ENCODE measurements at places on chromosomes 7 and 10.
A peak's percentile ranks its signal among the peaks of the same experiment; 100 is the strongest.

DNA sequence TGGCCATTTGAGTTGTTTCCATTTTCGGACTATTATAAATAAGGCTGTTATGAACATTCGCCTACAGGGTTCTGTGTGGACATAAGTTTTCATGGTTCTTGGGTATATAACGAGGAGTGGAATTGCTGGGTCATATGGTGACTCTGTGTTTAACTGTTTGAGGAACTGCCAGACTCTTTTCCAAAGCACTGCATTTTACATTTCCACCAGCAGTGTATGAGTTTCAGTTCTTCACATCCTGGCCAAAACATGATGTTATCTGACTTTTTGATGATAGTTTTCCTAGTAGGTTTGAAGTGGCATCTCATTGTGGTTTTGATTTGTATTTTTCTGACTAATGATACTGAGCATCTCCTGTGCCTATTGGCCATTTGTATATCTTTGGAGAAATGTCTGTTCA, 5.4 kb downstream of the SUV39H2 start:
- DNase-seq, result no peak

- no peak for DNase-seq
Observed at GRCh38 chr7:155787171-155787851, 25.0 kb downstream of the SHH start.

- DNase-seq, result no peak
Observed at GRCh38 chr7:123864436-123864835, 19.5 kb downstream of the HYAL4 start.

DNA sequence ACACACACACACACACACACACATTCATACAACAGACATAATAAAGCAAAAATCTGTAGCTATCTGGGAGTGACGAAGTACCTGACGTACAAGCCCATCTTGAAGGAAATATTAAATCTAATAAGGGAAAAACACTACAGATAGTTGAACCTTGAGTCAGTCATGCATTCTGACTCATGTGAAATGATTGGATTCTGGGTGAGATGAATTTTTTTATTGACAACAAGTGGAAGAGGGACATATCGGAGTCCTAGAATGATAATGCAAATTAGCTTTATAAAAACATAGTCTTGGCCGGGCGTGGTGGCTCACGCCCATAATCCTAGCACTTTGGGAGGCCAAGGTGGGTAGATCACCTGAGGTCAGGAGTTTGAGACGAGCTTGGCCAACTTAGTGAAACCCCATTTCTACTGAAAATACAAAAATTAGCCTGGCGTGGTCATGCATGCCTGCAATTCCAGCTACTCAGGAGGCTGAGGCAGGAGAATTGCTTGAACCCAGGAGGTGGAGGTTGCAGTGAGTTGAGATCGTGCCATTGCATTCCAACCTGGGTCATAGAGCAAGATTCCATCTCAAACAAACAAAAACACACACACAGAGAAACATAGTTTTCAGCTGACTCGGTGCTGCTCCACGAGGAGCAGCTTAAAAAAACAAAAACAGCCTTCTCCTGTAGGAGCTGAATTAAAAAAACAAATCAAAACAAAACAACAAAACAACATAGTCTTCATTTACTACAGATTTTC, 154.4 kb upstream of the MKLN1 start:
- no peak for DNase-seq

DNA sequence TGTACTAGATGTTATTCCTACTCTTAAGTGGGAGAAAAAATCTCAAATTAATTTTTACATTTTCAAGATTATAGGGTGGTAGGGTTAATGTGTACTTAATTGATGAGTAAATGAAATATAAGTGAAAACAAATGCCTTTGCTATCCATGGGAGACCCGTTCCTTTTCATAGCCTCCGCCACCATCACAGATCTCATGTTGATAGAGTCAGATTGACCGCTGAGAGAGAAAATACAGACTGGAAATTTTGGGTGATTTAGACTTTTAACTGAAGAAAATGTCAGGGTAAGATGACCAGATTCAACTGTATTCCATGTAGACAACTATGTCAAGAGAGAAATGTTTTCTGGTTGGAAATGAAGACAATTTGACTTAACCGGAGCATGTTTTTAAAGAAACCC, 446.2 kb downstream of the AUTS2 start:
- DNase-seq, result no peak

DNA sequence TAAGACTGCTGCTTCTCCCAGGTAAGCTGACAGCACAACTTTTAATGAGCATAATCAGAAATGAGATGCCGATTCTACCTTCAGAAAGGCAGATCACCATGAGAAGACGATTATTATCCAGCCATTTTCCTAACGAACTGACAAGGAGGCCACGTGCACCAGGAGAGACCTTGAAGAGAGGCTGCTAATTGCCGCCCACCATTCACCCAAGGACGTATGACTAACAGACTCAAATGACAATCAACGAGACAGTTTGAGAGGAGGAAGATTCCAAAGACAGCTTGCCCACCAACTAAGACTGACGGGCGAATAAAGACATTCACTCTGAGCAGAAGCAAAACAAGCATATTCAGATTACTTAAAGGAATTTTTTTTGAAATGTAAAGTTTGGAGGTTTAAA, 301.9 kb upstream of the TAC1 start:
- no peak for DNase-seq

DNA sequence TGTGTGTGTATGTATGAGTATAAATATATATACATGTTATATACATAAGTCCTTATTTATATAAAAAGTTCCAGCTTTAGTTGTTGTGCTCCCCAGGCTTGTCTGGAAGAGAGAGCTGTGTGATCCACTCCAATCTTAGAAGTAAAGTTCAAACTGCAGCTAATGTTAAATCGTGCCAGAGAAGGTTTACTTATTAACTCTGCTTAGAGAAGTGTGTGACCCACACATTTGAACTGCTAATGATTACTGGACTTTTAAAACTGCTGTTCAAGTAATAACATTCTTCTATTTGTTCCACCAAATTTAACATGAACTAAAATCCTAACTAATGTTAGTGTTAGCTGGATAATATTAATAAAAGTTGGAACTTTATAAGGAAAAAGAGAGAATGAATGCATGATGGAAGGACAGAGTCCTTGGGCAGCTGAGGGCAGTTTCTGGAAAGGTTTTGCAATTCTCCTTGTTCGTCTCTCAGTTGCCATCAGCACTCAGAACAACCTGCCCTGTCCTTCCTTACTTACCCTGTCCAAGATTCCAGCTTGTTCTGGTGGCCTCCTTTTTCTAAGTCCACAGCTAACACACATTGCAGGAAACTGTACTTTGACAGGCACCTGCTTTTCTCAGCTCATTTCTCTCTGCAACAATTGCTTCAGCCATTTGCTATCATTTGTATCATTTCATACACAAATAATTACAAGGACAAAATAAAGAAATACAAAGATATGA, 162.6 kb downstream of the FAM107B start:
- peak; percentile 53 for DNase-seq

- no peak for DNase-seq
Observed at GRCh38 chr7:25545124-25546008, 317.1 kb upstream of the NPVF start.

GRCh38 chr7:67825356-67825755, 828.7 kb downstream of the TYW1 start:
- no peak for DNase-seq

- DNase-seq, result no peak
Observed at GRCh38 chr7:22420008-22420407, 63.1 kb upstream of the RAPGEF5 start.

GRCh38 chr10:90229486-90229885, 528.1 kb downstream of the KIF20B start:
- DNase-seq, result no peak

DNA sequence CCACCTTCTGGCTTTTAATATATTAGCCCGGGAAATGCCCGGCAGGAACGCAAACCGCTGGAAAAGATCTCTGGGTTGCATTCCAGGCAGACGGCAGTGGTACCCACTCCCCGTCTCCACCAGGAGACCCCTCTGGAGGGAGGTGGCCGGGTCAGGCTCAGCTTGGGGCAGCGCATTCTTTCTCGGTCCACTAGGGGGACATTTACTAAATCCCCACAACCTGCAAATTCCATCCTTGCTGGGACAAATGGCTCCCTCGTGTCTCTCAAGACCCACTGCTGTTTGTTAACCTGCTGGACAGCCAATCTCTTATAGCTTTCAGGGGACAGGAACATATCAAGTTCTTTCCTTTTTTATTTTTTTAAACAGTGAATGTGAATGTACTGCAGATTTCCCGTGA, 45.8 kb upstream of the CARD11 start:
- DNase-seq, result no peak

DNA sequence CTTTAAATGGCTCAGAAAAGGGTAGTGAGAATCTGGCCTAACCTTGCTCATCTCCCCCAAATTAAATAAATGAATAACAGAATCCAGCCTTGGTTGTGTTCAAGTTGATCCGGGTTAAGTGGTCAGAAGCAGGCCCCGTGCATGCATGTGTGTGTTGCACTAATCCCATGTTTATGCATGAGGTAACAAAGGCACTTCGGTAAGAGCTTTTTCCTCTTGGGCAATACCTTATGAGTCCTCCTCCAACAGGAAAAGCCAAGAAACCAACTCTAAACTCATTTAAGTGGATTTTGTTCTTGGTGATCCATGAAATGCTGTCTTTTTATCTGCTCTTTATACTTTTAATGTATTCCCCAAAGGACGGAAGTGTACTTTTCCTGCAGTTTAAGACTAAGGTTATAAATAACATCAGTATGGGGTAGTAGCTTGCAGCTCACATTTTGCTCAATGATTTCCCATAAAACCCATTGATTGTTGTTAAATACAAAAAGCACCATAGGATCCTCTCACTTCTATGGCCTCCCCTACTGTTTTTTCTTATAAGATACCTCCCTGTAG, 104.9 kb upstream of the YAE1 start:
- no peak for DNase-seq

- DNase-seq, result no peak
Observed at GRCh38 chr7:103293526-103293925, 3.7 kb upstream of the PMPCB start.

DNA sequence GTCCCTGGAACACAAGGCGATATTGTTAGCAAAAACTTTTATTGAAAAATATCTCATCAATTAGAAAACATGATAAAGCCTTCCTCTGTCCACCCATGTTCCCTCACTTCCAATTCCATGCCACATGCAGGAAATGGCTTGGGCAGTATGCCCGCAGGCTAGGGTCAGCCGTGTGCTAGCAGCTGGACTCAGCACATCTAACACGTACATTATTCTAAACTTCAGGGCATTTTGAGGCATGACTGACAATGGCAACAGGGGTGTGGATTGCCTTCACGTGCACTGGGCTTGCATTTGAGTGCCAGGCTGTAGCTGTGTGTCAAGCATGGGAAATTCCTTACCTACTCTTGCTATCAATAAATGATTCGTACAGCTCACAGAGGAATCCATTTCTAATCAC, 642.1 kb downstream of the INHBA start:
- DNase-seq, result no peak

DNA sequence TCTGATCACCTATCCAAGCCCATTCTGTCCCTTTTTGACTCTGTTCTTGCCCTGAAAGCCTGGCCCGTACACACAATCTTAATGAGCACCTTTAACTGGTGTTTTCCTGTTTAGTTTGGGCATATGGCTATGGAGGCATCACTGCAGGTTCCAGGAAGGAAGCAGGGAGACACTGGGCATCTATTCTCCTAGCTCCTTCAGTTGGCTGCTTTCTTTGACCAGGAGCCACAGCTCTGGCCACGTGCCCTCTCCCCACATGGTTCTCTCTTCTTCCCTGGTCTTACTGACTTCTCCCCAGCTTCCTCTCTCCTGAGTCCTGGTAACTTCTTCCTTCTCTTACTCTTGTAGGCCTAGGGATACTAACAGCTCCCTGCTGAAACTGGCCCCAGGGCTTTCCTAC, 144.4 kb downstream of the CREB5 start:
- DNase-seq, result no peak

DNA sequence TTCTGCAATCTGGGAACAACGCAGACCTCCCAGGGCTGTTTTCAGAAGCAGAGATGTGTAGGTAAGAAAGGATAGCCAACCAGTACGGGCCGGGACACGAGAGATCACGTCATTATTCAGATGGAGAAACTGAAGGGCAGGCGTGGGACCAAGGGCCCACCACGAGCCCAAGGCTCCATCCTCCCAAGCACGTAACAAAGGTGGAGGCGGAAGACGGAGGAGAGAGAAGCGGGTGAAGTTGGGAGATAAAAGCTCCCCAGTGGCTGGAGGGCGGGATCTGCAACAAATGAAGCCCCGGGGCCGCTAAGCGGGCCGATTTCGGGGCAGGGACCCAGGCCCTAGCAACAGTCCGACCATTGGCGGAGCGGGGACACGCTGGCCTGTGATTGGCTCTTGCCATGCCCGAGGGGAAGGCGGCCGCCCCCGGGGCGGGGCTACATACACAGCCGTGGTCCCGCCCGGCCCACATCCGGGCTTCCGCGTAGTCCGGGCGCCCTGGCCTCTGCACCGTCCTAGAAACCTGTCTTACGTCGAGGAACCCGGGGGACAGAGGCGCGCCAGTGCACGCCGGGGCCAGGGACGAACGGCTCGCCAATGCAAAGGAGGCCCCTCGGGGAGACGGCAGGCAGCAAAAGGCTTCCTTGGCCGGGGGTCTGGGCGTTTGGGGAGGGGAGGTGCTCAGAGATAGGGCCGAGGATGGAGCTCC, 15.5 kb downstream of the HSPB1 start:
- peak; percentile 93 for DNase-seq

DNA sequence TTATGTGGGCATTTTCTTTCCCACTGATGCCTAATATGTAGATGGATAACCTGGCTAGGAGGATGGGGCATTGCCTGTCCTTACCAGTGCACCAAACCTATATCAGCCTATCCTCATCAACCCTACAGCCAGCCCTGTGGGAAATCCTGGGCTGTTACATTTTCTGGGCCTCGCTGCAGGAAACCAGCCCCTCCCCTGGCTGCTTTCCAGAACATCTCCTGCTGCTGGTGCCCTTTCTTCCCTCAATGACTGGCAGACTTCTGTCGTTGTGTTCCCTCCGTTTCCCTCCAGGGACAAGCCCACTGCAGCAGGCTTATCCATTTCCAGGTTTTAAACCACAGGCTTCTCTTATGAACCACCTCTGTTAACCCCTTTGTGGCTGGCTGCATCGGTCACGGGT, 486.1 kb upstream of the COBL start:
- no peak for DNase-seq

GRCh38 chr10:111119637-111120036, 42.8 kb downstream of the ADRA2A start:
- DNase-seq, result no peak

GRCh38 chr10:15035385-15036301, 8.1 kb upstream of the OLAH start:
- DNase-seq, result no peak

GRCh38 chr10:70925377-70926225, 37.2 kb upstream of the PCBD1 start:
- no peak for DNase-seq

DNA sequence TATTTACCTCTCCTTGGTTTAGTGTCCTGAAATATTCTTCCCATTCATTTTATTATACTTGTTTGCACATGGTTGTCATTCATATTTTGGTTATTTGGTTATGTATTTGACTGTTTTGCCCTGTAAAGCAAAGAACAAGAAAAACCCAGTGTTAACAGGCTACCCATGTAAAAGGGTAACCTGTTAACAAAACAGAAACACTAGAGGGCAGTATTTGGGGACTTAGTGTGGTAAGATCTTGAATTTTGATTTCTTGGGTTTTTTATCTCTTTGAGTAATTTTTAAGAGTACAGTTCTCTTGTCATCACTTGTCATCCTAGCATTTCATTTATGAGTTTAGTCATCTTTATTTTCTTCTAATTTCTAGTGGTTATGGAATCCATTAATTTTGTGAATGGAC, 51.3 kb downstream of the POLL start:
- no peak for DNase-seq
